ENCODE measurements at places on chromosomes 7 and 10.

GRCh38 chr10:33661580-33662336 lies 327.3 kb upstream of the NRP1 start:
- no peak for DNase-seq

DNA sequence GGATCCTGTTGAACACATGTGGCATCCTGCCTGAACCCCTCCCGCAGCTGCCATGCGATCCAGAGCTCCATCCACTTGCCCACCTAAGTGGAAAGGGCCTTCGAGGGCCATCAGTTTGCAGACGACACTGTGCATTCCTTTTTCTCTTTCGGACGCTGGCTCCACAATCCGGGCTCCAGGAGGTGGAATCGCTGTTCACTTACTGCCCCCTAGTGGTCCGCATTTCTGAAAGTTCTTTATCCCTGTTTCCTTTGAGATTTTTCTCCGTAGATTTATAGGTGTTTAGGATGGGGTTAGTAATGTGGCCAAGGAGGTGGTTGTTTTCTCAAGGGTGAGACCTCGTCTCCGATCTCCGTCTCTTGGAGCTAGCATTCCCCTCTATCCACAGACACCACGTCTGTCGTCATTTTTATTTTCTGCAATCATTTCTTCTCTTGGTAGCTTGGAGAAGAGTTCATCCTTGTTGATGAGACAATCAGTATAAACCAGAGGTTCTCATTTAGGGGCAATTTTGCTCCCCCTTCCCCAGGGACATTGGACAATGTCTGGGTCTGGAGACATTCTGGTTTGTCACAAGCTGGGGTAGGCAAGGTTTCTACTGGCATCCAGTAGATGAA lies 204.6 kb downstream of the ARHGAP21 start:
- DNase-seq, result no peak

GRCh38 chr10:7700577-7701125 lies 2.5 kb upstream of the ITIH2 start:
- no peak for DNase-seq

DNA sequence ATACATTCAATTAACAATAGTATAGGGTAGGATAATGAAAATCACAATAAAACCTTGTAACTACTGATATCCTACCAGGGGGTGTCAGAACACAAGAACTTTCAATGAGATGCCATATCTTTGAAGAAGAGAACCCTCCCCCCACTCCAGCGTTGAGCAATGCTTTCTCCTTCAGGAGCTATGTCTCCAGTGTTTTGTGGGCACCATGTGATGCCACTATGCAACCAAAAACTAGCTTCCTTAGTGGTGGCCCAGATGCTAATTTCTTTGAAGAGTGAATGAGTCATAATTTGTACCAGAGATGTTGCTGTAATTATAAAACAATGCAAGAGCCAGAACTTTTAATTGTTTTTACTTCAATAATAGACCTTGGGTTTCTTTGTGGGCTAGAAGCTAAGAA lies 76.0 kb upstream of the ADO start:
- no peak for DNase-seq

GRCh38 chr7:11403781-11404180 lies 428.2 kb downstream of the THSD7A start:
- DNase-seq, result no peak

- DNase-seq, result no peak
Observed at GRCh38 chr7:71826141-71826540, 586.0 kb downstream of the CALN1 start.

DNA sequence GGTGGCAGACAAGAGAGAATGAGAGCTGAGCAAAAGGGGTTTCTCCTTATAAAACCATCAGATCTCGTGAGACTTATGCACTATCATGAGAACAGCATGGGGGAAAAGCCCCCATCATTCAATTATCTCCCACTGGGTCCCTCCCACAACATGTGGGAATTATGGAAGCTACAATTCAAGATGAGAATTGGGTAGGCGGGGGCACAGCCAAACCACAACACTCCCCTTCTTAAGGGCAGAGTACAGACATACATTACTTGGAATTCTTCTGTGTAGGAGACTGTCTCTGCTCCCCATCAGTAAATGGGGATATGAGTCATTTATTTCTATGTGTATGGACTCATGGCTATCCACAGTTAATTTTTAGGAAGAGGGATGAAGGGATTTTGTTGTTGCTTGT lies 31.2 kb downstream of the FAM171A1 start:
- DNase-seq, result no peak

DNA sequence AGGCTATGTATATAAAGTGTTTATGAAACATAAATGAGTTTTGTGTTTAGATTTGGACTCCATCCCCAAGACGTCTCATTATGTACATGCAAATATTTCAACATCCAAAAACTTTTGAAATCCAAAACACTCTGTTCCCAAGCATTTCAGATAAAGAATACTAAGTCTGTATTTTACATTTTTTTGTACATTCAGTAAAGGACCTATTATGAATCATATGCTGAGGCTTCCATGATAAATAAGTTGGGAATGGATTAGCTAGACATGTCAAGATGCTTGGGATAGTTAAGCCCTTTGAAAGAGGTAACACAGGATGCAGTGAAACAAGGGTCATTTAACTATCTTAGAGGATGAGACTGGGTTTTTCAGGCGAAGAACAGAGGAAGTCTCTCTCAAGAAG lies 262.9 kb downstream of the SNX13 start:
- no peak for DNase-seq

DNA sequence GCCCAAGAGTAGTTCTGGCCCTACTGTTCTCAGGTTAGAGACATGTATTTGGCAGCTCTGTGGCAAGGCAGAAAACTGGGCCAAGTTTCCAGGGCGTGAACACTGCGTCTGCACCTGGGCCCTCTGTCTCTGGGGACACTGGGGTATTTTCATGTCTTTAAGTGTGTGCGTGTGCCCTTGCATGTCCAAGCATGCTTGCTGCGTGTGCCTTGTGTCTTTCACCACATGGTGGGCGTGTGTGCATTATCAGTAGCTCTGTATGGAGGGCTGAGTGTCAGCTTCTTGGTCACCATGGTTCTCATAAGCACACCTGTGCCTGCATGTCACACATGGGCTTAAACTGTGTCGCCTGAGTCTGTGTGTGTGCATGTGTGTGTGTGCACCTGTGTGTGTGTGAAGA lies 69.3 kb downstream of the HIPK2 start:
- DNase-seq, result no peak

DNA sequence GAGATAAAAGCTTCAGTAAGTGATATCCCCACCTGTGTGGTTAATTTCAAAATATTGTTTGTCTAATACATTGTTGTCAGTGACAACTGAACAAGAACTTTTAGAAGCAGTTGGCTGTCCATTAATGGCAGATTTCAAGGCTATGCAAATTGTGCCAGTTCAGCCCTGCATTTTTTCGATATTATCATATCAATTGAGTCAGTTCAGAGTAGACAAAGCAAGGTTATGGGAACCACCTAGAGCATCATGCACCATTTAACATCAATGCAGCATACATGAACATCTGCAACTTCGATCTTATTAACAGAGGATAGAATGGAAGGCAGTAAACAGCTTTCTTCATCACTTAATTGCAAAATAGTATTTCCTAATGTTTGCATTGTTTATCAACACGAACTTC lies 180.7 kb upstream of the KAT6B start:
- DNase-seq, result no peak

DNA sequence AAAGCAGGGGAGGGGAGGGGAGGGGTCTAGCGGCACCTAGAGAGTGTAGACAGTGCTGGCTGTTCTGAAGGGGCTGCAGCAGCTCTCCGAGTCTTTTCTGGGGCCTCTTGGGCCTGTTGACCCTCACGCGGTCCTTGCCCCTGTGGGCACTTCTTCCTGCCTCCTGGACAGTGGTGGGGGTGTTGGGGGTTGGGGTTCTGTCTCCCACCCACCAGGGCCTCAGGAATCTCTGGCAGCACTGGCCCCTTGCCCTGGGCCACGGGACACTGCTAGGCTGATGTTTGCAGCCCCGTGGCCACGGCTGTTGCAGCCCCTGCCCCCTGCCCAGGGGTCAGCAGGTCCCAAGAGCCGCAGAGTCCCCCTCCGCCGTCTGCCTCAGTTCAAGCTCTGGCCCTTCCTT lies 68.9 kb upstream of the INPP5A start:
- no peak for DNase-seq

- no peak for DNase-seq
Observed at GRCh38 chr7:2936301-2936700, 92.2 kb upstream of the GNA12 start.

DNA sequence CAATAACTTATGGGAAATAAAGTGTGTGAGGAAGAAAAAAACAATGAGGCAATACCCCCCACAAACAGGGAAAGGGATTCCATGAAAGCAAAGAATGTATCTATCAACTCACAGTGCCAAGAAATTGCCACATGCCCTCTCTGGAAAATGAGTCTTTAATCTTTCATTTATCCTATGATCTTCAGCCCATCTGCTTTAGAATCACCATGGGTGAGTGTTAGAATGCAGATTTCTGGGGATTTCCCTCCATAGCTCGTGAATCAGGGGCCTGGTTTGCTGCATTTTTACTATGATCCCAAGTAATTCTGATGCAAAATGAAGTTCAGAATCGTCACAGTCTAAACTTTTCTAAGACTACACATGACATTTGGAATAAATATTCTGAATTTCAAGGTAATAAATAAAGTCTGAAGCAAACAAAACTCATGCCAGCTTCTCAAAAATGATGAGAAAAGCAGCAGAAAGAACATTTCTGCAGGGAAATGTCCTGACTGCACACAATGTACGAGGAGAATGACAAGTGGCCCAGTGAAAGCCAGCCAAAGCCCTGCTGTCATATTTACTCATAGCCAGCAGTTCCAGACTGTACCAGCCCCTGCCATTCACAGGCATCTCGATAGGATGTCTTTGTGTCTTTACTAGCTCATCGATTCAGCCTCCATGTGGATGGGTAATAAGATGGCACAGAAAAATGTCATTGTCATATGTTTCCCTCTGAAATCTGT lies 167.1 kb downstream of the ELMO1 start:
- DNase-seq, result no peak

DNA sequence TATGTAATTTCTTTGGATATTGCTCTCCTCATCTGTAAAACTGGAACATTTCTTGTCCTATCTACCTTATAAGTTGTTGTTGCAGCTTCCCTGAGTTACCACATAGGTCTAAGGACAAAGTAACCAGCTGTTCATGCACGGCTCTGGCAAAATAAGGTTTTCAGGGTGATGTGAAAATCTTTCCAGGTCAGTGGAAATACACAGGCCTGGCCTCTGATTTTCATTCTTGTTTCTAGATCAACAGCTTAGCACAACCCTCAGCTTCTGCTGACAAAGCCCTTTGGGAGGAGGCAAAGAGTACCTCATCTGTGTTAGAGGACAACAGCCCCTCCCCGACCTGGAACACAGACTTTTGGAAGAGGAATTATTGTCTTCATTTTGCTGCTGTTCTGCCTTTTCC lies 117.5 kb upstream of the AGK start:
- no peak for DNase-seq

DNA sequence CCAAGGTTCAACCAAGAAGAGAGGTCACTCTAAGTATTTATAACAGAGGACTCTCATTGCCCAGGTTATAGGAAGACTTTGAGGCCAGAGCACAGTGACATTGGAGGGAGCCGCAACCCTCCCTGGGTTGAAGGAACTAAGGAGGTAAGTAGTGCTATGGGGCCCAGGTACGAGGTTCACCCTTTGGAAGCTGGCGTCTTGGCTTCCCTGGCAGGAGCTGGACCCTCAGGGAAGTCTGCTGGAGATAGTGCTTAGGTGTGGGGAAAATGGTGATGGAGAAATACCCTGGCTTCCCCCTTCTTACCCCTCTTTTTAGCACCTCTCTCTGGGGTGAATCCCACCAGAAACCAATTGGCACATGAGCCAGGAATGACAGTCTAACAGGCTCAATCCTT lies 317.9 kb upstream of the ZNF32 start:
- DNase-seq, result no peak

DNA sequence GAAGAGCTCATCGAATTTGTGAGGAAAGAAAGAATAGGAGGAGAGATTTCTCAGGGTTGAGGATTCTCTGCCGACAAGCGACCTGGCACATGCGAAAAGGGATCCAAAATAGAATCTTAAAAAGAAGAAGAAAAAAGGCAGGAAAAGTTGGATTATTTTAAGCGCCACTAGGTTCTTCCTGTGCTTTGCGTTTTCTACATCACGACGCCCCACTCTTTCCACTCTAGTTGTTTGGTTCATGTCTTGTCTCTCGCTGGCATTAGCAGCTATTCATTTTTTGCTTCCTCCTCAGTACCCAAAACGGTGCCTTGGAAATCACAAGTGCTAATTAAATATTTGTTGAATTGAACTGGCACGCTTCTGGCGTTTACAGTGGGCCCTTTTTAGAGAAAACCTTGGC lies 674 bp upstream of the FRA10AC1 start:
- DNase-seq, result no peak

- no peak for DNase-seq
Observed at GRCh38 chr10:105509517-105509916, 868.4 kb downstream of the SORCS3 start.

- DNase-seq, result no peak
Observed at GRCh38 chr10:132833421-132834111, 47.6 kb upstream of the NKX6-2 start.

GRCh38 chr7:131042269-131043160 lies 285.2 kb upstream of the MKLN1 start:
- DNase-seq, result no peak

- no peak for DNase-seq
Observed at GRCh38 chr10:21171197-21171935, 274.3 kb upstream of the NEBL start.

Measured in activated CD4-positive, CD25-positive, alpha-beta regulatory T cell (primary cell).